ENCODE measurements at places on chromosomes 3 and 15.

GRCh38 chr3:10381336-10381735 is 60.4 kb upstream of the SEC13 start:
- DNase-seq: no peak

DNA sequence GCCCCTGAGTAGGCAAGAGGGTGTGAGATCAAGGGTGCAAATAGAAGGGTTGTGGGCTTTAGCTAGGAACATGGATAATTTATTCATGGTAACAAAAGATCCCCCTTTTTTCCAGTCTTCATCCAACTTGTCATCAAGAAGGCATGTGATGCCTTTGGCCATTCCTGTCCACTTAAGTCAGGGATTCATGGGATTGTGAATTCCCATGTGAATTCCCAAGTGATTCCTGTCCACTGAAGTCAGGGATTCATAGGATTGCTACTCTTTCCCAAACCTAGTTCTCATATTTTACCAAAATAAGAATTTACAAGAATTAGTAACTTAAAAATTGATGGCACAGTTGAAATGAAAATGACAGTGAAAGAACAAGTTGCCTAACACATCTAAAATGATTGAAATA is 40.8 kb downstream of the HMG20A start:
- no peak for DNase-seq

DNA sequence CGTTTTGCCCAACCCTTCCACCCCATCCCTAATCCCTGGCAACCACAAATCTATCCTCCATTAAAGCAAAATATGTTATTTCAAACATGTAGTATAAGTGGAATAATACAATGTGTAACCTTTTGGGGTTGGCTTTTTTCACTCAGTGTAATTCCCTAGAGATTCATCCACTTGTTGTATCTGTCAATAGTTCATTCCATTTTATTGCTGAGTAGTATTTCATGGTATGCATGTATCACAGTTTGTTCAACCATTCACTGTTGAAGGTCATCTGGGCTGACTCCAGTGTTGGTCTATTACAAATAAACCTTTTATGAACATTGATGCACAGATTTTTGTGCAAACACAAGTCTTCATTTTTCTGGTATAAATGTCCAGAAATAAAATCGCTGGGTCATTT is 38.8 kb downstream of the BSN start:
- peak; percentile 7 for DNase-seq

DNA sequence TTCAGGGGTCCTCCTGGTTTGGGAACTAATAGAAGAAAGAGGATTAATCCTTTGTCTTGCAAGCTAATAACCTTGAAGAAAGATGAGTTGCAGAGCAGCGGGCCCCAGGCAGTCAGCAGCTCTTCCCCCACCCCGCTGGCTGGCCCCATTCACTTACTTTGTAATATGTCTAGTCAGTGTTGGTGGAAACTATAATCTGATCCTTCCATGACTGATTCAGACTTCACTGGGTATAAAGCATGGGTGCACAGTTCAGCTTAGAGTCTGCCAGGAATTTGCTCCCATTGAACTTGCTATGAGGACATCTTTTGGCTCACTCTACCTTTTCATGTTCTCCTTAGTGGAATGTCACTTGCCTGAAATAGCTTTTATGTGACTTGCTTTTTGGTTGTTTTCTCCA is 117.7 kb downstream of the CCNL1 start:
- no peak for DNase-seq

DNA sequence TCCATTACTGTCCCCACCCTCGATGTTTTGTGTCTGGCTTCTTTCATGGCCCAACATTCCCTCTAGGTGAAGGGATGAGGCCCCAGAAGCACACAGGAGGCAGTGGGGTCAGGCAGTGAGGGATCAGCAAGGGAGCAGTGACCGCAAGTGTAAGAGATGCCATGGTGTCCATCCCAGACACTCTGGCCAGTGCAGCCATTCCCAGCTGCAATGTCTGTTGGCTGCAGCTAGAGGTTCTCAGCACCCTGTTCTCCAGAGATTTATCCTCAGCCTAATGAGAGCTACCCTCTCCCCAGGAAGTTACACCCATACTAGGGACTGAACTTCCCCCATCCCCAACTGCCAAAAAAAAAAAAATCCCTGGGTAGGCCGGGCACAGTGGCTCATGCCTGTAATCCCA is 40.2 kb downstream of the TRANK1 start:
- peak; percentile 37 for DNase-seq

DNA sequence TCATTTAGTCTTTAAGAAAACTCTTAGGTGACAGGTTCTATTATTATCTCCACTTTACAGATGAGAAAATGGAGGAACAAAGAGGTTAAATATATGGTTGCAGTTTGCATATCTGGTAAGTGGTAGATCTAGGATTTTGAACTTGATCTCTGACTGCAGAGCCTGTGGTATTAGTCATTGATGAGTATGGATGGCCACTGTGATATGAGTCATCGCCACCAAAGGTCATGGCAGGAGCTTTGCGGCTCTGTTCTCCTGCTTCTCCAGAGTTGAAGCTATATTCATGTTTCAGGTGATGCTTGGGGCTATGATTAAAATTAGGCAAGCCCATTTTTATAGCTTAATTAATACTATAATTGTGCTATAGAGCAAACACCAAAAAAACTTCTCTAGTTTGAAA is 306.2 kb upstream of the DPPA4 start:
- peak; percentile 52 for DNase-seq

Measured in A549 (cell line).